ENCODE measurements at places on chromosomes 7 and 10.

GRCh38 chr10:113961182-113962031 is 82.3 kb upstream of the ADRB1 start:
- DNase-seq = no peak

DNA sequence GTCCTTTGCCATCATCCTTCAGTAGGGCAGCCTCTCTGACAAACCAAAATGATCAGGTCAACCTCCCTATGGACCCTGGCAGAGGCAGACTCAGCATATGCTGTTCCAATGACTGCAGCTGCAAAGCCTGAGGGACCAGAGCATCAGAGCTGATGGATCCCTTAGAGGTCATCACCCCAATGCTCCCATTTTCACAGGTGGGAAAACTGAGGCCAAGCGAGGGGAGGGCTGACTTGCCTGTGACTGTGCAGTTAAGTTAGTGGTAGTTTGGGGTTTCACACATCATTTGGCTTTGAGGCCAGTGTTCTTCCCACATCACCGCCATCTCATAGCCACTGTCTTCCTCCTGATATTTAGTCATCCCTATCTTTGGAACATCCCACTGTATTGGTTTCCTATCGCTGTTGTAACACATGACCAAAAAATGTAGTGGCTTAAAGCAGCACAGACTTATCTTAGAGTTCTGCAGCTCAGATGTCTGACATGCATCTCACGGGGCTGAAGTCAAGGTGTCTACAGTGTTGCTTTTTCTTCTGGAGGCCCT is 69.3 kb upstream of the PDZD8 start:
- no peak for DNase-seq

- no peak for DNase-seq
Measured at GRCh38 chr10:79473496-79474095, 28.2 kb upstream of the ZCCHC24 start.

DNA sequence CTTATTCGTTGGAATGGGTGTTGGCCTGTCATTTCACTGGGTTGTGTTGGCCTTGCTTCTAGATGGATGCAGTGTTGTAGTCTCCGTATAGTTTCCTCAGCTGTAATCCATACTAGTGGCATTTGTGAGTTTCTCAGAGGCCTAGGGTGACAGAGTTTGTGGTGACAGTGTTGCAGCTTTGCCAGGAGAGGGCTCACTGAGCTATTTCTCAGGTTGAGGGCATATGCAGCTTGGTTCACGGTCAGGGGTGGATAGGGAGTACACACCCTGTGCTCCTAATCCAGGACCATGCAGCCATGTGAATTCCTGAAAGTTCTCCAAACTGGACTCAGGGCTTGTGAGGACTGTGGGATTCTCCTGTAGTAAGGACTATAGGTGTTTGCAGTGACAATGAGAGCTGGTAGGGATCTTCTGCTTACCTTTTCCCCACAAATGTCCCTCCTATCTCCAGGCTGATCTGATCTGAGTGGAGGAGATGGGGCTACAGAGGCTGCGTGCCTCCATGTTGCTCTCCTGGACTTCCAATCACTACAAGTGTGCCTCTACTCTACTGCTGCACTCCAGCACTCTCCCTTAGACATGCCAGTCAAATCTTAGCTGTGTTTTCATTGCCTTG is 229.0 kb downstream of the STK31 start:
- DNase-seq = peak; percentile 33

All from fibroblast of skin of right biceps (primary cell).